ENCODE measurements at places on chromosomes 16 and 17.

- peak; percentile 36 for DNase-seq
Measured at GRCh38 chr17:2138761-2139160, 83.9 kb downstream of the HIC1 start.

DNA sequence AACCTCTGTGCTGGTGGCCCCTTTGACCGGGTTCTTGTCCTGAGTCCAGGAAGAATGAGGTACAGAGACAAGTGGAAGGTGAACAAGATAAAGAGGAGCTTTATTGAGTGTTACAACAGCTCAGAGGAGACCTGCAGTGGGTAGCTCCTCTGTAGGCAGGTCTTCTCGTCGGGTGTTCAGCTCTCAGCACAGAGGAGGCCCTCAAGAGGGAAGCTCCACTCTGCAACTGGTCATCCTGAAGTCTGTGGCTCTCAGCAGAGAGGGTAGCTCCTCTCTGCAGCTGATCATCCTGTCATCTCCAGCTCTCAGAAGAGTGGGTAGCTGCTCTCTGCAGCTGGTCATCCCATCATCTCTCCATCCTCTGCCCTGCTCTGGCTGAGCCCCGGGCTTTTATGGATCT, 39.7 kb downstream of the SCPEP1 start:
- no peak for DNase-seq

DNA sequence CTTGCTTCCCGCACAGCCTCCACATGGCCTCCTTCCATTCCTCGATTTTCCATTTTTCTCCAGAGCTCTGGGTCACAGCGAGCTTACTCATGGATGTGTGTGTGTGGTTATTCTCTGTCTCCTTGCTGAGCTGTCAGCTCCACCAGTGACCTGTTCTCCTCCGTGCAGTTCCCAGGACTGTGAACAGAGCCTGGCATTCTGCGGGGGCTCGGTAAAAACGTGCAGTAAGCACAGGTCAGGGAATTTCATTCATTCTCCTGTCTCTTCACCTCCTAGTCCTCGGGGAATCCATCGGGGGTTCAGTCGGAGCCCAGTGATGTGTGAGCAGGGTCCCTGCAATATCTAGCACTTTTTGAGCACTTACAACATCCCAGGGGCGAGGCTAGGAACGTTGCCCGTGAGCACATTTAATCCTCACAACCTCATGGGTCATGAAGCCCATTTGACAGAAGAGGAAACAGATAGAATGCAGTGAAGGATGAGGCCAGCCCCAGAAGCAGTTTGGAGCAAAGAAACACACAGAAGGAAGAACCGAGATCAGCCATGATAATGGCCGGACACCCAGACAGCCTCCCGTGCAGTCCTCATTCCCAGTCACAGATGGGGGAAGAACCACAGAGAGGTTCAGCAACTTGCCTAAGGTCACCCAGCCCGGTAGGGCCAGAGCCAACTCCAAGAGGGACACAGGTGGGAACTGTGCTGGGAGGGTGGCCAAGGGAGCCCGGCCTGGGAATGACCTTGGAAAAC, 183.2 kb upstream of the GSE1 start:
- DNase-seq, result no peak

DNA sequence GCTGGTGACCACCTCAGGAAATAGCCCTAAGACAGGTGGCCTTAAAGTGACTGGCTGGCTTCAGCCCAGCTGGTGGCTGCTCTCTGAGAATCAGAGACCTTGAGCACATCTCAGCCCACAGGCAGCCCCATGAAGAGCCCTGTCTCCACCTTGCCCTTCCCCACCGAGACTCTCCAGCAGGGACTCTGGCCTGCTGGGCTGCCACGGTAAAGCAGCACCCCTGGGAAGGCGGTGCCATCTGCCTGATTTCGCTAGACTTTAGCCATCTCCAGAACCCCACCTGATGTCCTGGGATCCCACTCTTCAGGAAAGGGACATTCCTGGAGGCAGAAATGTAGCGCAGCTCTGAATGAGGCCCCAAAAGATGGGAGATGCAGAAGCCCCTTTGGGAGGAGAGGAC, 45.2 kb upstream of the LGALS9 start:
- DNase-seq, result no peak

GRCh38 chr16:49351096-49351487, 22.5 kb upstream of the C16orf78 start:
- DNase-seq, result no peak

DNA sequence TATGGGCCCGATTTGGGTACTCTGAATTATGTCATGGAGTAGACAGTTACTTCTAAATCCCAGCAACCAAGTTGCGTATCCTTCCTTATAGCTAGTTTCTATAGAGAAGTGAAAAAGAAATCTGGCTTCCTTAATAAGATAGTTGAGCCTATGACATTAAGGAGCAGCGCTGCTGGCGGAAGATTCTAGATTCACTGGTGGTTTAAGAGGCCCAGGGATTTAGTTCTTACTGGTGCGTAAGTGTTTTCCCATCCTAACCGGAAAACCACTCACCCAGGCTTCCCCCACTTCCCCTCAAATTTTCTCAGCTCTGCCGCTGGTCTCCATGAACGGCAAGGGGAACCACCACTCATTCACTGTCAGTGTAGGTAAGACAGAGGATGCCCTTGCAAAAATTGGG, 230.4 kb downstream of the CPPED1 start:
- DNase-seq, result no peak

- DNase-seq, result no peak
Measured at GRCh38 chr16:65745201-65745708, 621.2 kb upstream of the CDH5 start.

DNA sequence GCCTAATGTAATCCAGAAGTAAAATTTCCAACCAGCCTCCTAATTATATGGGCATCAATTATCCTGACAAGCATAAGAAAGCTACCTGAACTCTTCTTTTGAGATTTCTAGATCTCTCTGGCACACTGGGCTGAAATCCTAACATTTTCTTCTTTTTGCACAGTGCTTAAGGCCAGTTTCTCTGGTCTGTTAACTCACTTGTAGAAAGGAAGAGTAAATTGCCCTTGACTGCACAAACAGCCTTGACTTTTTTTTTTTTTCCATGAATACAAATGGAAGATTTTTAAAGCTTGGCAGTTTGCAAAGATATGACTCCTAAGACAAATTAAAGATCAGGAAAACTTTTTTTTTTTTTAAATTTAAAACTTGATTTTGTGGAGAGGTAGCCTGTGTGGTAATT, 291.2 kb upstream of the MON1B start:
- no peak for DNase-seq

DNA sequence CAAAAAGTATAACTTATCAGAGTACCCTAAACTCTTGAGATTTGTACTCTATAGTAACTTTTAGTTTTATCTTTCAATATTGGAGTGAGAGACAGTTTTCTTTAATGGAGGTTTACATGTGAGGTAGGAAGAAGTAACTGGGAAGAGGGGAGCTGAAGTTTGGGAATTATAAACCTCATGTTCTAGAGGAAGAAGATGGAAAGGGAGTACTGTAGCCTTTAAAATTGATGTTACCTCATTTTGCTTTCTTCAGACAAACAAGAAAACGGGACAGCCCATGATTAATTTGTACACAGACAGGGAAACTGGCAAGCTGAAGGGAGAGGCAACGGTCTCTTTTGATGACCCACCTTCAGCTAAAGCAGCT, 9.5 kb downstream of the FUS start:
- no peak for DNase-seq

GRCh38 chr16:12377497-12377896, 401.0 kb downstream of the SNX29 start:
- DNase-seq, result no peak

DNA sequence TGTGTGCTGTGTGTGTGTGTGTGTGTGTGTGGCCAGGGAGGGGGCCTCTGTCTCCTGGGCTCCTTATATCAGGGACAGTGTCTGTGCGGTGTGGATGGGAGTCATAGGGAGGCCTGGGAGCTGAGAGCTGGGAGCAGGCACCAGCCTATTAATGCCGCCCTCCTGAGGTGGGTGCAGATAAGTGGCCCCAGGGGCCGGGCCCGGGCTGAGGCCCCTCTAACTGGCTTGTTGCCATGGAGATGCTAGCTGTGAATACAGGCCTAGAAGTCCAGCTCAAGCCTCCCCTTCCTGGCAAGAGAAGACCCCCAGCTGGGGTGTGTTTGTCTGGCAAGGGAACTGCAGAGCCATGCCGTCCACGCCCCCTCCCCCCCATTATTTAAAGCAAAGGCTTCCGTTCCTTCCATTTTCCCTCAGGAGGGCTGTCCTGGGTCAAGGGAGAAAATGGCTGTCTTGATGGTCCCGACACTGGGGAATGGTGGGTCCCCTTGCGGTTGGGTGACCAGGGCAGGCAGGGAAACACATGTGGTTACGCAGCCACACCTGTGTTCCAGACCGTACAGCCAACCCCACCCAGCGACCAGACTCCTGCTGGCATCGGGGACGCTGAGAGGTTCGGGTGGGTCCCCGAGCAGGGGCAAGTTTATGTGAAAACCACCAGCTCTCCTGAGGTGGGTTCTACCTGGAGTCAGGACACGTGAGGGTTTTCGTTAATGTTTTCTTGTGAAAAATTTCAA, 141.1 kb downstream of the MRM1 start:
- no peak for DNase-seq

DNA sequence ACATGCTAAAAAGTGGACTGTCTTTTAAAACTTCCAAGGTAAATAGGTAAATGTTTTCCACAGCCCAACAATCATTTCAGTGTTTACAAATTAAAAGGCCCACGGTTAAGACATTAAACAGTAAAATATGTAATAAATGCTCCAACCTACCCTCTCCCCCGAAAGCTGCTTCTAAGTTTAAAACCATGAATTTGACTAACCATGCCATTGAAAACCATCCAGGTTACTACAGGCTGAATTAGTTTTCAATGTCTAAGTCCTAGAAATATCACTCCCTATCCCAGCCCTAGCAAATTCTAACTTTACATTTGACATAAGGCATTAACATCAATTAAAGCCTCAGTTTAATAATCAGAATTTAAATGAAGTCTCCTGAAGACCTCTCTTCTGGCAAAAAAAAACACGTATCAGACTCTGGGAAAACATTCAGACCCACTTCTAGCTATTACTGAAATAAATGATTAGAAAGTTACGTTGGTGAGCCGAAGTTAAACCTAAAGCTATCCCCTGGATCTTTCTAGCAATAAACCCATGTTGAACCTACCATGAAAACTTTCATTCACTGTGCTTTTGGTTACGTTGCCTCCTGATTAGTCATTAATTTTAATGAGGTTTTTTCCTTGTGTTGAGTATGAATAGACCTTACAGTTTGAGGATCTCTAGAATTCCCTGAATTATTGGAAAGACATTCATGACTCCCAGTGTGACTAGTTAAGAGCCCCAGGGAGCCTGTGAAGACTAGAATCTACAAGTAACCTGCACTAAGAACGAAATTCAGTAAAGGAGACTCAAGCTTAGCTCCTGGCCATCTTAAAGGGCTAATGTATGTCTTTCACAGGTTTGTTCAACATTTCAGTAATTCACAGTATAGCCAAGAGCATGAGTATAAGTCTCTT, 1.7 kb upstream of the POLG2 start:
- DNase-seq, result peak; percentile 23

- DNase-seq, result no peak
Measured at GRCh38 chr16:23771642-23772041, 16.8 kb downstream of the CHP2 start.

- no peak for DNase-seq
Measured at GRCh38 chr16:24721830-24722238, 7.6 kb upstream of the TNRC6A start.

GRCh38 chr16:56262551-56263245, 71.4 kb downstream of the GNAO1 start:
- no peak for DNase-seq
